ENCODE measurements at places on chromosomes 2 and 18. TPM values are rescaled to one million over a fixed set of nuclear protein-coding genes. Genes with fewer than 3 reads are reported as not detected.

SPHKAP gene
- total RNA-seq = 0.15 TPM

- no peaks in the 10 kb centered on the region for H3K36me3 ChIP-seq
- H3K4me1 ChIP-seq = no peaks in the 10 kb centered on the region
- no peaks in the 10 kb centered on the region for H3K27me3 ChIP-seq
- H3K27ac ChIP-seq = no peak overlapping the region
- no peak overlapping the region for H3K4me3 ChIP-seq
- DNase-seq = no peak
Measured at GRCh38 chr2:1283020-1283801, 130.1 kb upstream of the TPO start.

HNMT gene
- 7.3 TPM for total RNA-seq

ANKRD29 gene
- 2.1 TPM for total RNA-seq

DNA sequence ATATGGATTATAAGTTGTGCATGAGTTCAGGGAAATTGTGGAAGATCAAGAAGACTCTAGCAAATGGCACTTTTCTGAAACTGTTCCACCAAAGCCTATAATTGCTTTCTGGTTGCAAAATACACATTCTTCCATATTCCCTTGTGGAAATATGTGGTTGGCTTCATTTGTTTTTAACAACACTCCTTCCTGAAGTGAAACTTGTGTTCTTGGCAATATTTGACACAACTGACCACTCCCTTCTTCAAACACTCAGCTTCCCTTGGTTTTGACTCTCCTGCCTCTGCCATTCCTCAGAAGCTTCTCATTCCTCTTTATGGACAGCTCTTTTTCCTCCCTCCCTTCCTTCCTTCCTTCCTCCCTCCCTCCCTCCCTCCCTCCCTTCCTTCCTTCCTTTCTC is 192.3 kb downstream of the PMAIP1 start:
- H3K4me1 ChIP-seq = no peaks in the 10 kb centered on the region
- no peak overlapping the region for H3K4me3 ChIP-seq
- H3K27me3 ChIP-seq = no peaks in the 10 kb centered on the region
- DNase-seq = no peak

GRCh38 chr2:85434696-85435095 is 16.2 kb downstream of the SH2D6 start:
- no peak for DNase-seq
- no peaks in the 10 kb centered on the region for H3K36me3 ChIP-seq
- H3K4me3 ChIP-seq = no peak overlapping the region

DNA sequence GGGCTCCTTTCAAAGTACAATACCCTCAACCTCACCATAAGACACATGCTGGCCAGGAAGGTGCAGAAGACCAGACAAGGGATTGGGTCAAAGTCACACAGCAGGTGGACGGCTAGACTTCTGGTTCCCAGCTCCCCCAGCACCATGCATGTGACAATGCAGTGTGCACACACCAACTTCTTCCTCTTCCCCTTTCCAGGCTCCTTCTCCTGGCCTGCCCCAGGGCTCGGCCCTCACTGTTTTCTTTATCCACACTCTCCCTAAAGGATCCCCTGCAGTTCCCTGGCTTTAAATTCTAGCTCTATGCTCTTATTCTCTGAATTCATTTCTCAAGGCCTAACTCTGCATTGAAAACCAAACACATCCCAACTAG is 82.3 kb downstream of the LOXHD1 start:
- DNase-seq = no peak
- no peaks in the 10 kb centered on the region for H3K36me3 ChIP-seq
- H3K27me3 ChIP-seq = no peaks in the 10 kb centered on the region
- no peaks in the 10 kb centered on the region for H3K4me1 ChIP-seq
- H3K27ac ChIP-seq = no peak overlapping the region

TDRD15 gene
- total RNA-seq = not detected

GRCh38 chr2:143205106-143205764 is 76.0 kb downstream of the ARHGAP15 start:
- H3K4me3 ChIP-seq = no peak overlapping the region
- no peaks in the 10 kb centered on the region for H3K36me3 ChIP-seq
- DNase-seq = no peak
- H3K4me1 ChIP-seq = no peaks in the 10 kb centered on the region

DNA sequence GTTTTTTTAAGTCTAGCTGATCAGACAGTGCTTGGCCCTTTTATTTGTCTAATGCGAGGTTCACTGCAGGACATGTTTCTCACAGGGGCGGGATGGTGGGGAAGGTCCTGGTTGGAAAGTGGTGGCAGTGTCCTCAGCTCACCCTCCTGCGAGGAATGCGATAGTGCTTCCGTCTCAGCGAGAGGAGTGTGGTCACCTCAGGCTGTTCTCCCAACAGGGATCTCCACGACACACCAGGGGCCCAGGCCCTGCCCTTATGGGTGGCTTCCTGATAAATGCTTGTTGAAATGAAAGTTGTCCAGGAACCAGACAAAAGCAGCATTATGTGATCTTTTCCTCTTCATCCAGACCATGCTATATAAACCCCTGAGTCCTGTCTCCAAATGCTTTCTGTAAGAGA is 70.1 kb downstream of the BOLA3 start:
- H3K4me1 ChIP-seq = no peaks in the 10 kb centered on the region
- no peaks in the 10 kb centered on the region for H3K27me3 ChIP-seq
- DNase-seq = no peak
- no peaks in the 10 kb centered on the region for H3K36me3 ChIP-seq
- H3K4me3 ChIP-seq = no peak overlapping the region

GRCh38 chr2:26864226-26864625 is 16.3 kb downstream of the DPYSL5 start:
- no peaks in the 10 kb centered on the region for H3K27me3 ChIP-seq
- no peak overlapping the region for H3K4me3 ChIP-seq
- H3K36me3 ChIP-seq = no peaks in the 10 kb centered on the region
- no peak overlapping the region for H3K27ac ChIP-seq
- peaks cover 20% of the 10 kb centered on the region for H3K4me1 ChIP-seq
- no peak for DNase-seq

SULT1C2 gene
- total RNA-seq = not detected

BCL11A gene
- total RNA-seq = 0.55 TPM

DNA sequence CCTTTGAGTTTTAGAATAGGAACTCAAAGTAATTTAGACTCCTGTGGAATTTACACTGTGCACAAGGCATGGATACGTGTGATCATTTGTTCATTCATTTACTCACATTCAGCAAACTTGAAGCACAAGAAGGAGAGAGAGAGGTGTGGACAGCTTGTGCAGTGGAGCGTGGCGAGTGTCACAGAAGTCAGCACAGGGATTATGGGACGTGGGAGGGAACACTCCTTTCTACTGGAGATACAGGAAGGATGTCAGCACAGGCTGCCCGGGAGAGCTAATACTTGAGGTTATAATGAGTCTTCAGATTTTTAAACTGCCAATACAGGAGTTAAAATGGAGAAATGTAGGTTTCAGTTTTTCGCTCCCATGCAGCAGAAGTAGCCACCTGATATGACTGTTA is 7.0 kb downstream of the FAM228A start:
- H3K27me3 ChIP-seq = no peaks in the 10 kb centered on the region
- no peak overlapping the region for H3K27ac ChIP-seq
- DNase-seq = no peak
- H3K4me1 ChIP-seq = no peaks in the 10 kb centered on the region

DNA sequence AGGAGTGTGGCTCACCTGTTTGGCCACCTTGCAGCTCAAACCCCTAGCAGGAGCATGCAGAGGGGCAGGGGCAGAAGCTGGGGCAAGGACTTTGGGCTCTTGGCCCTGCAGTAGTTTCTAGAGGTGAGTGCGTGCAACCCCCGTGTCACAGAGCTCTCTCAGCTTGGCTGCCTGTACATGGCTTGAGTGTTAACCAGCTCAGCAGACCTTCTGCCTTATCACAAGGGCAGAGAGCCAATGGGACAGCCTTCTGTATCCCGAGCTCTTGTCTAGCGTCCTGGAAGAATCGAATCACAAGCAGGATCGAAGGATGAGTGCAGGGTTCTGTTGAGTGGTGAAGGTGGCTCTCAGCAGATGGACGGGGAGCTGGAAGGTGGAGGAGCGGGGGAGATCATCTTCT is 120.3 kb upstream of the TMEM18 start:
- DNase-seq = no peak
- no peak overlapping the region for H3K27ac ChIP-seq
- no peaks in the 10 kb centered on the region for H3K36me3 ChIP-seq

DNA sequence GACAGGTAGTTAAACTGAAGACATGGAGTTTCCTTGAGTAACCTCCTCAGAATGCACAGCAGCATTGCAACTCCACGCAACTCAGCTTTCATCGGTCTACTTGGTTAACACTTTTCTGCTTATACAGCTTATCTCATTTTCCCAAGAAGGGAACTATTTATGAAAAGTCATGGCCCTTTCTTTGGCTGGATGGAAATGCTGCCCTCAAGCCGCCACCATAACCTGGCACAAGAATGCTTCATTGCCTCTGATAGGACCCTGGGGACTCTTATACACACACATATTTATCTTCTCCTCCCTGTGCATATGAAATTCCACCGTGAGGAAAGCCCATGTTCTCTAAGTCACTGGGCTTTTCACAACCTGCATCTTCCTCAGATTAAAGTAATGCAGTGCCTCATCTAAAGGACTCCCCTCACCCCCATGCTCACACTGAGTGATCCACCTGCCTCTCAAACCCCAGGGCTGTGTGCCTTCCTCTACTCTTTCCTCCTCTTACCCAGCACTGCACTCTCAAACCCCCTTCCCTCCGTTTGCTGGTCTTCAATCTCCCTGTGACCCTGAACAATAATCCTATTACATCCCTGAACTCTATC is 192.0 kb upstream of the HNRNPA3 start:
- H3K4me1 ChIP-seq = no peaks in the 10 kb centered on the region
- H3K27ac ChIP-seq = no peak overlapping the region
- no peaks in the 10 kb centered on the region for H3K27me3 ChIP-seq
- no peaks in the 10 kb centered on the region for H3K36me3 ChIP-seq
- H3K4me3 ChIP-seq = no peak overlapping the region
- no peak for DNase-seq

DUSP19 gene
- 3.9 TPM for total RNA-seq

- no peaks in the 10 kb centered on the region for H3K4me1 ChIP-seq
- H3K4me3 ChIP-seq = no peak overlapping the region
- H3K27me3 ChIP-seq = no peaks in the 10 kb centered on the region
- H3K36me3 ChIP-seq = no peaks in the 10 kb centered on the region
- no peak for DNase-seq
Measured at GRCh38 chr2:41791523-41791922, 256.3 kb upstream of the PKDCC start.

- H3K36me3 ChIP-seq = no peaks in the 10 kb centered on the region
- no peaks in the 10 kb centered on the region for H3K27me3 ChIP-seq
- no peak overlapping the region for H3K27ac ChIP-seq
- DNase-seq = no peak
- no peaks in the 10 kb centered on the region for H3K4me1 ChIP-seq
Measured at GRCh38 chr18:53567929-53568574, 656.4 kb downstream of the MBD2 start.

DNA sequence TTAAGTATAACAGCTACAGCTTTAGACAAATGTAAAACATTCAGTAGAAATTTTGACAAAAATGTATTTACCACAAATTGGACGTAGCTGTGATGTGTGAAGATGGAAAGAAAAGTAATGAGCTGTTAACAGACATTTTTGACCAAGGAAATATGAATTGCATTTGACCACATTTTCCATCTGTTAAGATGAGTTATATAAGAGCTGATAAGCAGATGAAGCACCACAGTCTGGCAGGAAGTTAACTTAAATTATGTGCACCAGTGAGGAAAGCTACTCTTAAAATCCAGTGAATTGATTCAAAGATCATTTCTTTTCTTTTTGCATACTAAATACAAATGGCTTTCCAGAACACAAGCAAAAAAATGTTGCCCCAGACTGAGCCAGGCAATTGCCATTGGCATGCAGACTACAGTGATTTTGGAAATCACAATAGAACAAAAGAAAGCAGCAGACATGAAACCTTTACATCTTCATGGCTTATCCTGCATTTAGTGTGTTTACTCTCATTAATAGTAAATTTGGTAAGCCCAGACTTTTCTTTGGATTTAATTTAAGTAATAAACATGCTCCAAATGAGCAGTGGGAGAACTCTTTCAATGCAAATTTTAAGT is 493.7 kb downstream of the TMX3 start:
- no peaks in the 10 kb centered on the region for H3K27me3 ChIP-seq
- H3K4me1 ChIP-seq = no peaks in the 10 kb centered on the region
- H3K4me3 ChIP-seq = no peak overlapping the region
- no peak overlapping the region for H3K27ac ChIP-seq
- no peak for DNase-seq
- H3K36me3 ChIP-seq = no peaks in the 10 kb centered on the region

RAB17 gene
- 1.1 TPM for total RNA-seq

SLC8A1 gene
- total RNA-seq = 2.3 TPM

DNA sequence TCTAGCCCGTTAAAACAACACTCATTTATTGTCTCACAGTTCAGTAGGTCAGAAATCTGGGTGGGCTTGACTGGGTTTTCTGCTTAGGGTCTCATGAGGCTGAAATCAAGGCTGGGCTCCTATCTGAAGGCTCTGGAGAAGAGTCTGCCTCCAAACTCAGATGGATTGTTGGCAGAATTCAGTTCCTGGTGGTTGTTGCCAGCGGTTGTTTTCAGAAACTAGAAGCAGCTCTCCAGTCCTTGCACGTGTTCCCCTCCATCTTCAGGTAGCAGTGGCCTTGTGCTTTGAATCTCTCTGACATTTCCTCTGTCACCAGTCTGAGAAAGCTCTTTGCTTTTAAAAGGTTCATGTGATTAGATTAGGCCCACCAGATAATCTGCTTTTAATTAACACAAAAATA is 20.1 kb upstream of the FN1 start:
- no peak overlapping the region for H3K27ac ChIP-seq
- H3K27me3 ChIP-seq = no peaks in the 10 kb centered on the region

RTP5 gene
- not detected for total RNA-seq

TMEM163 gene
- total RNA-seq = 0.32 TPM

GRCh38 chr2:215729985-215730620 is 283.2 kb downstream of the MREG start:
- no peak for DNase-seq
- no peaks in the 10 kb centered on the region for H3K4me1 ChIP-seq
- H3K27me3 ChIP-seq = no peaks in the 10 kb centered on the region
- H3K36me3 ChIP-seq = no peaks in the 10 kb centered on the region
- H3K27ac ChIP-seq = no peak overlapping the region

DNA sequence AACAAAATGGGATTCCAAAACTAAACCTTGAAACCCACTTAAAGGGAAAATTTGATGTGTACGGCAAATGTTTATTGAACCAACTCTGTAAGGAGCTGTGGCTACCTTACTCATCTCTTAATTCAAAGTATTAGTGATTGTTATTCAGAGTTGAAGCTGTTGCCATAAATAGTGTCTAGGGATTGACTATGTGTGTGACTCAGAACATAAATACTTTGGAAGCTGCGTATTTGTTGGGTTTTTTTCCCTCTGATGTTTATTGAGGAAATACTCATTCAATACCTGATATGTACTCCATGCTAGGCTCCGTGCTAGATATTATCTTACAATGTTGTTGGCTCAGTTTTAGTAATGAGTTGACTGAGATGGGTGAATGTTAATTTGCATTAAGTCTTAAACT is 90.4 kb downstream of the PTRHD1 start:
- no peak overlapping the region for H3K4me3 ChIP-seq
- H3K27ac ChIP-seq = peak overlapping the region; percentile 56
- H3K27me3 ChIP-seq = no peaks in the 10 kb centered on the region
- peaks cover 5% of the 10 kb centered on the region for H3K36me3 ChIP-seq
- peaks cover 23% of the 10 kb centered on the region for H3K4me1 ChIP-seq
- no peak for DNase-seq

Measured in psoas muscle (tissue), 8 donors.